ENCODE measurements at places on chromosomes 3 and 15.
A peak's percentile ranks its signal among the peaks of the same experiment; 100 is the strongest.

DNA sequence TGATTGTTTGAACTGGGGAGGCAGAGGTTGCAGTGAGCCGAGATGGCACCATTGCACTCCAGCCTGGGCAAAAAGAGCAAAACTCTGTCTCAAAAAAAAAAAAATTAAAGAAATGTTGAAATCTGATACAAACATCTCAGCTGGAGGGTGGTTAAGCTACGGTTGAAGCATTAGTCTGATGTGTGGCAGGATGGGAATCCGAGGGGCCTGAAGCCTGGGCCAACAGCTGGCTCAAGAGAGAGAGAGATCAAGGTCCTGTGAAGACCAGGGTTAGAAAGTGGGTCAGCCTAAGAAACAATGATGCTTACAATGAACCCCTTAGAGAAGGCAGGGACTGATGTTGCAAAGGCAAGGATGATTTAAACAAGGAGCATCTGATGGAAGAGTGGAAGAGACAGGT is 69.8 kb downstream of the CD200R1L start:
- no peak for DNase-seq

DNA sequence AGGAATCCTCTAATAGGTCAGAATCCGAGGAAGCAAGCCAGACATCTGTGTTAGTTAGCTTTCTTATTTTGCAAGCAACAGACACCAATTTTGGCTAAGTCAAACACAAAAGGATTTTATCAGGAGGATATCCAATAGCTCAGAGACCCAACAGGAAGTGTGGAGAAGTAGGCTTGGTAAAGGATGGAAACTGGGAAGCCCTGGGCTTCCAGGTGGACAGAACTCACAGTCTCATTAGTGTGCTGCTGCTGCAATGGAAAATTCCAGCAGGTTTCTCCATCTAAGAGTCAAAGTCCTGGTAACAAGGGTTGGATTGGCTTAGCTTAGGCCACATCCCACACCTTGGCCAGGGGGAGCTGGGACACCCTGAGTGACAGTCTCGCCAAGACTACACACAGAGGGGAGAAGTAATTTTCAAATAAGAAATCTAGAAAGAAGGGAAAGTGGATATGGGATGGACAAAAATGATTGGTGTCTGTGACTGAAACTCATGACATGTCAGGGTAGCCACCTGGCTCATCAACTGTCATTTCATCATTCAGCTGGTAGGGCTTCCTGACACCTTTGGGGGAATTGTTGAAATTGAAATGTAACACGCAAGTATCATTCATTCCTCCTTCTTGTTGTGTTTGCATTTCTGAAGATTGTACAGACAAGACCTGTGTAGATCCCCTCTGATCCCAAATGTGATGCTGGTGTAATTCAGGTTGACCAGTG is 158.6 kb downstream of the THSD4 start:
- DNase-seq: no peak

DNA sequence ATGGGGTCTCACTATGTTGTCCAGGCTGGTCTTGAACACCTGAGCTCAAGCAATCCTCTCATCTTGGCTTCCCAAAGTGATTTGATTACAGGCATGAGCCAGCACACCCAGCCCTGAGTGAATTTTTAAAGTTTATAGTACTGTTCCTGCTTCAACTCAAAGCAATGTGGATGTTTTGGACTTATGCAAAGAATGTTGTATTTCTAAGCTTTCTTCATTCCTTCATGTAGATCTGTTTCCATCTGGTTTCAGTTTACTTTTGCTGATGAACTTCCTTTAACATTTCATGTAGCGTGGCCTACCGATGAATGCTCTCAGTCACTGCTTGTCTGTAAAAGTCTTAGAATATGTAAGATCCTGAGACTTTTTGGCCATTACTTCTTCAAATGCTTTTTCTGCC is 23.2 kb downstream of the NRG4 start:
- DNase-seq: no peak

- no peak for DNase-seq
Observed at GRCh38 chr3:100089812-100090668, 24.3 kb downstream of the FILIP1L start.

GRCh38 chr3:61132062-61132461 is 119.2 kb downstream of the FHIT start:
- DNase-seq: no peak

GRCh38 chr15:90056529-90056928 is 45.7 kb downstream of the IDH2 start:
- DNase-seq: no peak

GRCh38 chr15:65641768-65642475 is 20.2 kb downstream of the SLC24A1 start:
- DNase-seq: no peak

DNA sequence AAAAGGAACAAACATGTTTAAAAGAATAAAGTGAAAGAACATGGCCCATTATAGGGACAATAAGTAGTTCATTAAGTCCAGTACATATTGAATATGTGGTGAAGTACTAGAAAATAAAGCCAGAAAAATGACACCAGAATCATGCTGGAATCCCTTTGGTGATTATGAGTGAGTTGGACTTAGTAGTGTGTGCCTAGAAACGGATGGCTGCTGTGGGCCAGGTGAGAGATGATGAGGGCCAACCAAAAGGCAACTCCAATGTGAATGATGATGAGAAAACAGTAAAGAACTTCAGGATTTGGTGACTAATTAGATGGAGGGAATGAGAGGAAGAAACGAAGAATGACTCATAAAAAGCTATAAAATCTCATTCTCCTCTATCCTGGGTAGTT is 3.3 kb downstream of the CRYGS start:
- DNase-seq: no peak

GRCh38 chr3:131067983-131068382 is 41.3 kb downstream of the NEK11 start:
- DNase-seq: no peak

DNA sequence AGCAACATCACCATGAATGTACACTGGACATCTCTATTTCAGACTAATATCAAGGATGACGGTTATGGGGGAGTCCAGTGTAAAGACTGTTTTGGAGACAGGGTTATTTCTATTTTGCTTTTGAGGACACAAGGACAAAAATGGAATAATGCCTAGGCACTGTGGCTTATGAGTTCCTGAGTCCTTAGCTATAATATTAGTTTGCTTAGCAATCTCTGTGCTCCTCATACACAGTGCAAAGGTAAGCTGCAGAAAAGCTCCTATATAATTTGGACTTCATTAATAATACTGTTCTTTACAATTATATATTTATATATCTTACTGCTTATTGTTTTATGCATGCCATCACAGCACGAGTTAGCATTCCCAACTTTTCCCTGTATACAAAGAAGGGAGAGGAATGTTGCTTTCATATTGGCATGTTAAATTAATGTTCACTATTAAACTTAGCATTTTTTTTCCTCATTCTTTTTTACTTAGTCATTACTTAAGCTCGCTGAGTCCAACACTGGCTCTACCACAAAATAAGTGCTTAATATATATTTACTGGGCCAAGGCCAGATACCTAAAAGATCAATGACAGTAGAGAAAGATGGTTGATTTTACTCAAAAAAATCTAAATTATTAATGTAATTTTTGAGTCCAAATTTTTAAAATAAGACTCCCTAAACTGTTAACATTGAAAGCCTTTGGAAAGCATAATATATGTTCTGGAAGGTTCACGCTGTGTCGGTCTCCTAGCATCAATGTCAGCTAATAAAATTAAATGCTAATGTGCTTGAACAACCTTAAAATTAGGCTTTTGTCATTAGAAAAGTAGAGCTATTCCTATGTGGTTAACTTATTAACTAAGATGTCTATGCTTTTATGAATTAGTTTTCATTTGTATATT is 13.8 kb downstream of the THBS1 start:
- DNase-seq: no peak

DNA sequence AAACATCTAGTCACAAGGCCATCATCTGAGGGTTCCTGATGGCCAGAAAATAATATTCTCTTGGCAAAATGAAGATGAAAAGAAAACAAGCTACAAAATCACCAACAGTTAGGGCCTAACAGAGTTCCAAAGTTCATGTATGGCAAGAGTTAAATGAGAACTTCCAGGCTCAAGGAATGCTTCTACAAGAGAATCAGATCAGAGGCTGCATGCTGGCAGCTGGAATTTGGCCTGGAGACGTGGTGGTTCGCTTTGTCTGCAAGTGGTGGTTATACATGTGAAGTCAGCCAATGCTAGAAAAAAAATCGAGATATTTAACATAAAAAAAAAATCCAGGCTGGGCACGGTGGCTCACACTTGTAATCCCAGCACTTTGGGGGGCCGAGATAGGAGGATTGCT is 5.6 kb downstream of the SIAH2 start:
- DNase-seq: no peak

DNA sequence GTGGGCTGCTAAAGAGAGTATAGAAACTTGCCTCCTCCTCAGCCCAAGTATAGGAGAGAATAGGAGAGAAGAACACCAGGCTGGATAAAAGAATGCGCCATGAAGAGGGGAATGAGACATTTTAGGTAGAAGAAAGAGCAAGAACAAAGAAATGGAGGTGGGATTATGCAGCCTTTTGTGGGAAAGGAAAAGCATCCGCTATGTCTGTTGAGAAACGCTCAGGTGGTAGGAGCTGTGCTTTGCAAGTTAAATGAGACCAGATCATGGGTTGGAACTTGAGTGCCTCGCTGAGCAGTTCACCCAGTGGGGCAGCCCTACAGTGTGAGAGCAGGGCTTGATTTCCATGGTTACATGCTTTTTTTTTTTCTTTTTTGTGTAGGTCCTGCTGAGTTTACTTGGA is 11.5 kb upstream of the RTP1 start:
- DNase-seq: no peak

DNA sequence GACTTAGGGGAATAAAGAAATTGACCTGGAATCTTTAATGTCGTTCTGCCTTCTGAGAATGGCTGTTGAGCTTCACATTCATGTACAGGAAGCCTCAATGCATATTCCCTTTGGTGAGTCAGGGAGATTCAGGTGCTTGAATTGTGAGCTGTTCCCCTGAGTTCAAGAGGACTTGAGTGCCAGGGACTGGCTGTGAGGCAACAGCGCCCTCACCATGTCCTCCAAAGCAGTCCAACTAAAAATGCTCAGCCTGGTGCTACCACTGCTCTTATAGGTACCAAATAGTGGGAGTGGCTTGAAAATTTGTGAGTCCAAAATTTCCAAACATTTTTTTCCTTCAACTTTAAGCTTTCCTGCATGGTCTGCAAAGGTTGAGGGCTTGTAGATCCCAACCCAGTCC is 54.1 kb downstream of the LEO1 start:
- no peak for DNase-seq

DNA sequence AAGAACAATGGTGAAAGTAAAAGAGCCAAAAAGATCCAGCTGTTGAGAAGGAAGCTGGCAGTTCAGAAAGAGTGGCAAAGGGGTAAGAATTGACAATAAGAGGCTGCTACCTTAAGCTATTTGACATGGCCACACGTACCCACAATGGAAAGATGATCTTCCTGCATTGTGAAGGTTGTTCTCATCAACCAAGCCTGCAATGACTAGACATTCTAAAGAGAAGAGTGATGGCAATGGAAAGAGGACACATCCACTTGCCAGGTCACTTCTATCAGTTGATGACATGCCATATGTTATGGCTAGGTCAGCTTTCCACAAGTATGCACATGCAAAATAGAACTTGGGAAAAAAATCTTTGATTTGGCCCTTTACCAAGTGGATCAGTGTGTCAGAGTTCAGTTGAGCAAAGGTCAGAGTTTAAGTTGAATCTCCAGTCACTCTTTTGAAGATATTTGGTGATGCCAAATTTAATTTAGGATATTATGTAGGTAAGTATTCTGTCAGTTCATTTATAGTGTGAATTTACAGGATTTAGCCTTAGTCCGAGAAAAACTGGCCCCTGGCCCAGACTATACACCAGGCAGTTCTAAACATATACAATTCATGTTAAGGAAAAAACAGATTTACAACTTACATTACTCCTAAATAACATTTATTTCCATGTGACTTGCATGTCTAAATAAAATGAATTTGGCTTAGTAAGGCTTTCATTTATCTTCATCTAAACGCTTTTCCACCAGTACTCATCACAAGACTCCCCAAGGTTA is 104.9 kb upstream of the FLNB start:
- DNase-seq: no peak

GRCh38 chr3:23072693-23073092 is 130.4 kb upstream of the UBE2E2 start:
- DNase-seq: no peak

- DNase-seq: no peak
Observed at GRCh38 chr3:123706871-123707270, 122.0 kb upstream of the HACD2 start.

DNA sequence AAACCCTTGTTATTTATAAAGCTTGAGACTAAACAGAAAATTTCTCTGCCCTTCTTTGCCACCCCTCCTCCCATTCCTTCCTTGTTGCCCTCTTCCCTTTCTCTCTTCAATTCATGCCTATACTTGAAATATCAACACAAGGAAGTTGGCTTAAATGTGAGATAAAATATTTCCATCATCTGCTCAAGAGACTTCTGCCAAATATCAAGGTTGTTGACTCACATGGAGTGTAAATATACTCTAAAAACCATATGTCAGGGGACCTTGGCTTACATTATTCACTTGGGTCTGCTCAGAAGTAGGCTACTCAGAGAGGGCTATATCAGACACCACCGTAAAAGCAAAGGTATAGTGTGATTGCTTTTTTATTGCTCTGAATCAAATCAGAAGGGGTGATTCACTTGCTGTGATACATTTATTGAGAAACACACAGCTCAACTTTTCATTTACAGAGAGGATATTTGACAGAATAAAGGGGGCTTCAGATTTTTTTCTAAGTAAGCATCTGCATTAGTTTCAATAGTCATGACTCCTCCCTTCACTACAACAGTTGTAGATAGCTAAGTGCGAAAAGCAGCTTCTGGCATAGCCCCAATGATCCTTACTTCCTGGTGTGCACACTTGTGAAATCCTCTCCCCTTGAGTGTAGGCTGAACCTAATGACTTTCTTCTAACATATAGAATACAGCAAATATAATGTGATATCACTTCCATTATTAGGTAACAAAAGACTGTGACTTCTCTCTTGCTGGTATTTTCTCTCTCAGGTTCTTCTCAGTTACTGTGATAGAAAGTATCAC is 386.2 kb downstream of the EFHB start:
- no peak for DNase-seq

GRCh38 chr15:70714015-70714414 is 49.3 kb downstream of the UACA start:
- DNase-seq: no peak

DNA sequence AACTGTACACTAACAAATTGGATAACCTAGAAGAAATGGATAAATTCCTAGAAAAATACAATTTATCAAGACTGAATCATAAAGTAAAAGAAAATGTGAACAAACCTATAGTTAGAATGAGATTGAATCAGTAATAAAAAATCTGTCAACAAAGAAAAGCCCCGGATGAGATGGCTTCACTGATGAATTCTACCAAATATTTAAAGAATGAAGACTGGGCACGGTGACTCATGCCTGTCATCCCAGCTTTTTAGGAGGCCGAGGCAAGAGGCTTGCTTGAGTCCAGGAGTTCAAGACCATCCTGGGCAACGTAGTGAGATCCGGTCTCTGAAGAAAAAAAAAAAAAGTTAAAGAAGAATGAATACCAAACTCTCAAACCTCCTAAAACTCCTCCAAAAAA is 17.7 kb upstream of the AP4E1 start:
- DNase-seq: no peak

- no peak for DNase-seq
Observed at GRCh38 chr3:111333642-111334041, 208.4 kb upstream of the CD96 start.

GRCh38 chr3:111998636-111999483 is at the start of gene TAGLN3:
TAGLN3 (plus strand) TSS chr3:111998922; CDS start chr3:111999423, 501 bp downstream.
- DNase-seq: no peak

GRCh38 chr15:92655178-92655995 is at the start of gene FAM174B:
FAM174B (minus strand) TSS chr15:92655775.
- DNase-seq: peak; percentile 34
